CD8-positive, alpha-beta memory T cell (primary cell): ENCODE measurements at places on chromosomes 12 and 14. TPM values are rescaled to one million over a fixed set of nuclear protein-coding genes. Genes with fewer than 3 reads are reported as not detected.

DNA sequence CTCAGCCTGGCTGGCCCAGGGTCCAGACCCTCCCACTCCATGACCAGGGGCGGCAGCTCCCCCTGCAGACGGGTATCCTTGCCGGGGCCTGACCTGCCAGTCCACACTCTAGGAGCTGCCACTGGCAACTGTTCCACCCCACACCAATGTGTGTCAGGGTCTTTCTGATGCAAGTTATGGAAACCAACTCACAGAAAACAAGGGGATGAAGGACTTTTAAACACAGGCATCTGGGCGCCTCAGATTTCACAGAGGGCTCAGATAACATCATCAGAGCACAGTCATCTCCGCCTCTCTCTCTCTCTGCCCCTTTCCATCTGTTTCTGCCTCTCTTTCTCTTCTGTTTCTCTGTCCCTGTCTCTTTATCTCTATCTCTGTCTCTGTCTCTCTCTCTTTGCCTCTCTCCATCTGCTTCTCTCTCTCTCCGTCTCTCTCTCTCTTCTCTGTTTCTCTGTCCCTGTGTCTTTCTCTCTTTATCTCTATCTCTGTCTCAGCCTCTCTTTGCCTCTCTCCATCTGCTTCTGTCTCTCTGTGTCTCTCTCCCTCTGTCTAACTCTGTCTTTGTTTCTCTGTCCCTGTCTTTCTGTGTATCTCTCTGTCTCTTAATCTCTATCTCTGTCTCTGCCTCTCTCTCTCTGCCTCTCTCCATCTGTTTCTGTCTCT lies 67.4 kb upstream of the FBRSL1 start:
- no peak for DNase-seq

- DNase-seq: no peak
These were observed 67.7 kb upstream of the DDX11 start for GRCh38 chr12:31005944-31006361.

DNA sequence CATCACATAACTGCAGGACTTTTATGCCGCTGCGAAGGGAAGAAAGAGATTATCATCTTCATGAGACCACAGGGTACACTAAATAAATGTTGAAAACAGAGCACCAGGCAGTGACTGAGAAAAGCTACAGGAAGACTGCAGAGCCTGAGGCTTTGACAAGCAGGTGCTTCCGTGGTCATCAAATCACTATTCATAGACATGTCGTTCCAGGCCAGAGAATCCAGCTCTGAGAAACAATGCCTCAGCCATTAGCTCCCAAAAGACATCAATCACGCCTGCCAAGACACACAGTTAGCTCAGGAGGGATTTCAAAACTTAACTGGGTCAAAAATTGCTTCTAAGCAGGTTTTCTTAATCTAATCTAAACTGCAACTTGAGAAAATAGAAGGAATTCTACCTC lies 47.2 kb upstream of the GARIN6 start:
- no peak for DNase-seq

GRCh38 chr12:42932936-42933335 lies 343.4 kb upstream of the PRICKLE1 start:
- no peak for DNase-seq

- no peak for DNase-seq
These were observed 54.5 kb upstream of the VASH1 start for GRCh38 chr14:76706811-76707210.

DNA sequence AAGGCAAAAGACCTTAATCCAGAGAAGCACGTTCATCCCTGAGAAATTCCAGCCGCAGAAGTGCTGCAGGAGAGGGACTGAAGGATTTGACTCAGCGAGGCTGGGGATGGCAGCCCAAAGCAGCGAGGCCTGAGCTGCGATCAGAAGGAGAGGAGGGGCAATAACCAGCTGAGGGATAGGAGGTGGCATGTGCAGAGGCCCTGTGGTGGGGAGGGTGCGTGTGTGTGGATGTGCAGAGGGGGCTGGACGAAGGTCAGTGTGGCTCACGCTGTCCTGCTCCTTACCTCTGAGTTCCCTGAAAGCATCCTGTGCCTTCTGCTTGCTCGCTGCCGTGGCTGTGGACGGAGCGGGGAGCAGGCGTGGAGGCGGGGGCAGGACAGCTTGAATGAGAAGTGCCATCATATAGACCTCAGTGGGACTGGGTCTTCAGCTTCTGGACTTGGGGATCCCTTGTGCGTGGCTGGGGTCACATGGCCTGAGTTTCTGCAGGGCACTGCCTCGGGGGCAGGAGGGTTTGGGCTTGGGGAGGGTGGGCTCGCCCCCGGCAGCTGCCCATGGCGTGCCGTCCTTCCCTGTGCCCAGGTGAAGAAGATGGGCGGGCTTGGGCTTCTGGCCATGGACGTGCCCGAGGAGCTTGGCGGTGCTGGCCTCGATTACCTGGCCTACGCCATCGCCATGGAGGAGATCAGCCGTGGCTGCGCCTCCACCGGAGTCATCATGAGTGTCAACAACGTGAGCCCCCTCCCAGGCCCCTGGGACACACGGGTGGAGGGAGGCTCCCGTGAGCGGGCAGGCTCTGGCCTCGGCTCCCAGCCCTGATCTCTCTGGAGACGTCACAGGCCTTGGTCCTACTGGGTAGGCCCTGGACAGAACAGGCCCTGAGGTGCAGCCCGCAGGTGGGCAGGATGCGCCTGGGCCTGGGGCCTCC lies 11.0 kb downstream of the ACADS start:
- DNase-seq: no peak

DNA sequence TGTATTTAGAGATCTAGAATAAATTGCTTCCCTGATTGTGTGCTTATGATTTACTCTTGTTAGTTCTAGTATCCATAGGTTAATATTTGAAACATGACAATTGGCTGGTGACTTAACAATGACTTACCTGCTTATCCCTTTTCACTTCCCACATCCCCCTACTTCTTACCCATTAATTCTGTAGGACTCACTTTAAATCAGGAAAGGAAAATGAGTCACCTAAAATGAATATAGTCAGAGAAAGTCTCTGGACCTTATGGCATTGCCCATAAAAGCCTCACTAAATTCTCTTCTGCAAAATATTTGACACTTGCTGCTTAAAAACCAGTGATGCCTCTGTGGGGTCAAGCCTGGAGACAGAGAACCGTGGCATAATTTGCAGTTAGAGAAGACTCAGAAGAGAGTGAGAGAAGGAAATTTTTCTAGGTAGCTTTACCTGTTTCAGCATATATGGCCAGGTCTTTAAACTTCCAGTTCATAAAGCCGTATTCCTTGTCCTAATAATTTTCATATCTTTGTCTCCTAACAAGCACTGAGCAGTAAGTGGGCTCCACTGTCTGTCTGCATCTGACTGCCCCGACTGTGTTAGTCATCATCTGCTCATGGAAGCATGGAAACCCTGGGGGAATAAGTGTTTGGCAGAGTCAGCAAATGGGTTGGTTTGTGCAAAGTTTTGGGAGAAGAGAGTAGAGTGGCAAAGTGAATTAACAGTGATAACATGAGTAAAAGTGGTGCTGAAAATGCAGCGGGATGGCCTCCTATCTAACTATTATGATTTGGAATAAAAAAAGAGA lies 294.4 kb downstream of the AKAP6 start:
- no peak for DNase-seq

DNA sequence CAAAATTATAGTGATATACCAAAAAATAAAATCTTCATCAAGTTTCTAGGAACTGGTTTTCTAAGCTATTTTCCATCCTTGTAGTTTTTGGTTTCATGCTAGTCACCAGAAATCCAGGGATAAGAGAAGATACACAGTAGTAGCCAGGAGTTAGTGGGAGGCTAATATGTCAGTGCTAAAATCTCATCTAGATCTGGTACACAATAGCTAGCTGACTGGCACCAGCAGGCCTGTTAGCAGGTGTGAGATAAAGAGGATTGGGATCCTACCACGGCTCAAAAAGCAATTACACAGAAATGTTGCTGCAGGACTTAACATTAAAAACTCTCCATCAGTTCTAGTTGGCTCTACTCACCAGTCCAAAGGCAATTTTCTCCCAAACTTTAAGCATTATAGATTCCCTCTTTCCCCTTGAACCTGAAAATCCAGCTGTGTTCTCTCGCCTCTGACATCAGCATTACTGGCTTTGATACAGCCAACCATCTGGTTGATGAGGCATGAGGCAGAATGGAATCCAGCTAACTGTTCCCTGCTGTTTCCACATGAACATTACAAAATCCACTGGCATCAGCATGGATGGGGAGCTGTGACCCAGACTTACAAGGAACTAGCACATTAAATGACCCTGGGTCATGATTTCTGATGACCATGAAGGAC lies 41.8 kb upstream of the CCDC196 start:
- no peak for DNase-seq

DNA sequence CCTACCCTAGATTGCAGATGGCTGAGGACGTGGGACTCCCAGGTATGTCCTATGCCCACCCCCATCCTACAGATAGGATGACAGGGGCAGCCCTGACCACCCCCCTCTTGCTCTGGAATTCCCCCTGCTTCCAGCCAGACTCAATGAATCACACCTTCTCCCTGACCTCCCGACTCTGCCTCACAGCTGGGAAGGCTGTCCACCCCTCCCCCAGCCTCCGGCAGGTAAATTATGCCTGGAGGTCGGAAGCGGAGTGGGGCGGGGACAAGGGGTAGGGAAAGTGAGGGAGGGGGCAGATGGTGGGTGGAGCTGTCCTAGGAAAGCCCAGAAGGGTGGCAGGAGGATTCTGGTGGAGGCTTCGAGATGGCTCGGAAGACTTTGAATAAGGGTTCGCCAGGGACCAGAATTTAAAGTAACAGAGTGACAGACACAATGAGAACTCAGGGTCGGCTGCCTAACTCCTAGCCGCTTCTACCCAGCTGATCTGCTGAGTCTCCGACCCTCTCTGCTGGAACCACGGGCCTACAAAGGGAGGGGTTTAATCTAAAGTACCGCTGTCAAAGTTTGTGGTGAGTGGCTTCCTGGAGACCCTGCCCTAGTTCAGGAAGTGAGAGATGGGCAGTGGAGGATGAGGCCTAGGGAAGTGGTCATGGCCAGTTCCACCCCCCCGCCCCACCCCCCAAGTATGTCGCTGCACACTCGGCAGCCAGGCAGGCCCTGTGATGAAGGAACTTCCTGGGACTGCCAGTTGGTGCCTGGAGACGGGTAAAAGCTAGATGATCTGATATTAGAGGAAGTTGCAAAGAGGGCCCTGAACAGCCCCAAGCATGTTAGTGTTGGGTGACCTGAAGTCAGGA lies 4.2 kb downstream of the PLEKHG3 start:
- DNase-seq: no peak

DNA sequence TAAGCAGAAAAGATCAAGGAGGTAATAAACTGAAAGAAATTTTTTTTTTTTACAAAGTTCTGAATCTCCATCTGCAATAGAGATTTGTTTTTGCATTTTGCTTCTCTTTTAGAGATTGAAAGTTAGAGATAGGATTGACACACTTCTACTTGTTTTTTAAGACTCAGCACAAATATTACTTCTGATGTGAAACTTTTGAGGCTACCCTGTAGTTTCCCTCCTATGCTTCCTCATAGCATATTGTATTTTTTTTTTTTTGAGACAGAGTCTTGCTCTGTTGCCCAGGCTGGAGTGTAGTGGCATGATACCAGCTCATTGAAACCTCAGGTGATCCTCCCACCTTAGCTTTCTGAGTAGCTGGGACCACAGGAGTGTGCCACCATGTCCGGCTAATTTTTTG lies 32.1 kb upstream of the SGPP1 start:
- DNase-seq: no peak

Gene ANKRD33
- not detected for polyA plus RNA-seq

Gene EIF2B1
- 61.1 TPM for polyA plus RNA-seq

Gene YARS2
- polyA plus RNA-seq: 18.5 TPM

Gene GLIPR1L1
- polyA plus RNA-seq: not detected

Gene CEP170B
- not detected for polyA plus RNA-seq
